Psoas muscle (tissue), 8 donors: ENCODE measurements at places on chromosomes 16 and 17.

GRCh38 chr17:79171188-79171587 is 96.6 kb downstream of the ENGASE start:
- DNase-seq, result no peak

- DNase-seq, result no peak
Observed at GRCh38 chr16:79656553-79657115, 56.1 kb upstream of the MAF start.

DNA sequence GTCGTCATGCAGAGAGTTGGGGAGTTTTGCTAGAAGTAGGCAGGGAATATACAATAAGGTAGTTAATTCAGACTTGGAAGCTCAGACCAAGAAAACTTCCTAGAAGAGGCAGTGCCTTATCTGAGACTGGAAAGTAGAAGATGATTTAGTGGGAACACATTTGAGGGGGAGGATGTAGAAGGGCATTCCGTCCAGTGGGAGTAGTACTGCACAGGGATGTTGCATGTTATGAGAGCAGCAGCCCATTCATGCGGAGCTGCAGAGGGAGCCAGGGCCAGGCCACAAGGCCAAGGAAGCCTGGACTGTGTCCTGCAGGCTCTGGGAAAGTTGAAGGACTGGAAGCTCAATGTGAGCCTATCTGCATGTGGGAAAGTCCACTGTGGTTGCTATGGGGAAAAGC is 344.5 kb upstream of the EEF2KMT start:
- DNase-seq, result no peak

DNA sequence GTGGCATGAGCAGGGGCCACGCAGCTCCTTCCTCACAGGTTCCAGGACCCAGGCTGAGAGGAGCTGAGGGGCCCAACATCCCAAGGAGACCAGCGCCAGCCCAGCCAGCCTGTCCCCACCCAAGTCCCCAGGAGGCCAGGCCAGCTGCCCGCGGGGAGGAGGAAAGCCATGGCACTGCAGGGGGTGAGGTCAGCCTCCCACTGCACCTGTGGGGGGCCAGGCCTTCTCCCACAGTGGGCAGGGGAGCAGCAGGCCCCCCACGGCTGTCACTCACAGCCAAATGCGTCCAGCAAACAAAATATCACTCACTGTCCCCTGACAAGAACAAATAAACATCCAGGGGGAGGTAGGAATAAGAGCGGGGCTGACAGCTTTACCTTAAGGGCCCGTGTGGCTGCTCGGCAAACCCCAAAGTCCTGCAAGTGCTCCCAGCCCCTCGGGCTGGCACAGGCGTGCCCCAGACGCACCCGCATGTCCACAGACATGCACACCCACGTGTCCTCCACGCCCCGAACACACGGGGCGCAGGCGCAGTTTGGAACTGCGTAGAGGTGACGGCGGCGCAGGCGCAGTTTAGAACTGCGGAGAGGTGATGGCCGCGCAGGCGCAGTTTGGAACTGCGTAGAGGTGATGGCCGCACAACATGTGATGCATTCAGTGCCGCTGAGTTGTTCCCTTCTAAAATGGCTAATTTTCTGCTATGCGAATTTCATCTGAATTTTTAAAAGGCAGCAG is 291.1 kb downstream of the FOXL1 start:
- DNase-seq, result no peak

DNA sequence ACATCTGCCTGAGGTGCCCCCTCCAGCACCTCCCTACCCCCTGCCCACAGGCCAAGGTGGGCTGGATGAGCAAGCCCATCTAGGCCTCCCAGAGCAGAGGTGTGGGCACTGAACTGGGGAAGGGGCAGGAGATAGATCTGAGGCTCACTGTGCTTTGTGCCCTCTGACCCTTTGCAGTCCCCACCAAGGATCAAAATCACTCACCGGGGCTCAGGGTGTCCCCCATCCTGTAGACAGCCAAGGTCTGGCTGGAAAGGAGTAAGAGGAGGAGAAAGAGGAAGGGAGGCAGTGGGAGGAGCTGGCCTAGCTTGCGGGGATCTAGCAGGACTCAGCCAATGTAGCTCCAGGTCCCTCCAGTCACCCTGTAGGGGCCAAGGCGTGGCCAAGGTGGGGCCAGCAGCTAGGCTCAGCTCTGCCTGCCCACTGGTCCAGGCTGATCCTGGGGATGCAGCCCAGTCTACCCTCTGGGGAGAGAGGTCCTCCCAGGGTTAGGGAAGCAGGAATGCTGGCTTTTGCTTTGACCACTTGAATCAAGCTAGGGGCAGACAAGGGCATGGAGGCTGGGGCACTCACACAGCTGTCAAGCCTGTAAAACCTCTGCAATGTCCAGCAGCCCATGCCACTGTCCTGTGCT is 1.8 kb downstream of the SLC12A4 start:
- DNase-seq, result no peak
